ENCODE measurements at places on chromosomes 7 and 10.

GRCh38 chr7:30656006-30656957 is 26.0 kb downstream of the CRHR2 start:
- no peak for DNase-seq

GRCh38 chr7:74051193-74051592 is 23.2 kb downstream of the ELN start:
- no peak for DNase-seq

- no peak for DNase-seq
These were observed 145.0 kb upstream of the CALCR start for GRCh38 chr7:93719546-93719945.

DNA sequence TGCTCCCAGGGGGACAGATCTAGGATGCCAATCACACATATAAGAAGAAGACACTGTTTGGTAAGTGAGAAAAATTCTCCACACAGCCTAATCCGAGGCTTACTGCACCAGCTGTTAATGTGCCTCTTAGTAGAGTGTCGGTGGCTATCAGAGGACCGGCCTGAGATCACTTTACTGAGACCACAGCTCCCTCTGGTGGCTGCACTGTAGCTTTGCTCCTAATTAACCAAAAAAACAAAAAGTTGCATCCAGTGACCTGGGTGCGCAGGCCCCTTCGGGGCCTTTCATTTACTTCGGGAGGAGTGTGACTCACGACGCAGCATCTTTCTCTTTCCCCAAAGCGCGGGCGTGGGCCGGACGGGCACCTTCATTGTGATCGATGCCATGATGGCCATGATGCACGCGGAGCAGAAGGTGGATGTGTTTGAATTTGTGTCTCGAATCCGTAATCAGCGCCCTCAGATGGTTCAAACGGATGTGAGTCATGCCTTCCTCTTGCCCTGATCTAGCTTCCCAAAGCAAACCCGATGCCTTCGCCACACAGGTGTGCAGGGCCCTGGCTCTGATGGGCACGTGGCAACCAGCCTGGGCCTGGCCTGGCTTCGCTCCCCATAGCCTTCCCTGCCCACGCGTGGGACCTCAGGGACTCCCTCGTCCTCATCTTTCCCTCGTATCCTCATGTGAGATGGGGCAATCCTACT is 56.7 kb downstream of the MKI67 start:
- peak; percentile 44 for DNase-seq

GRCh38 chr10:71367271-71367670 is 29.4 kb upstream of the CDH23 start:
- no peak for DNase-seq

GRCh38 chr10:127434006-127434405 is 115.1 kb upstream of the NPS start:
- no peak for DNase-seq

DNA sequence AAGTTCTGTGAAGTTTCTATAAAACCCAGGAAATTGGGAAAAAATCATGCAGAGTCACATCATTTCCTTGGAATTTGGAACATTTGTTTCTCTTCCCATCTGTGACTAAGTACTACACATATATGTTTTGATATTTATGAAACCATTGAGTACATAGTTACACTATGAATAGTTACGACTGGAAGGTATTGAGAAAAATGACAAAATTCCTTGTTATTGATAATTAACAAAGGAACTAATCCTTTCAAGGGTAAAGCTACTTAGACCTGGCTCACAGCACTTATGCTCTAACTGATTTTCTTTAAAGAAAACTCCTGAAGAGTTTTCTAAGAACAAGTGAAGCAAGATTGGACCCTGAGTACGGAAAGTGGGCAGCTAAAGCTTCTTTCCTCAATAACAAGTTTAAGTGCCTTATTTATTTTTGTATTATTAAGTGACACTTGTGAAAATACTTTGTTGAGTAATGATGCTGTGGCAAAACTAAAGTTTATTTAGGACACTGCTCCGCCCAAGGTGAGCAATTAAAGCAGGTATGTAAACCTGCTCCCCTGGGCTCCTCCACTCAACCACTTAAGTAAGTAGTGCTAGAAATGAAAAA is 12.0 kb upstream of the GLCCI1 start:
- no peak for DNase-seq

DNA sequence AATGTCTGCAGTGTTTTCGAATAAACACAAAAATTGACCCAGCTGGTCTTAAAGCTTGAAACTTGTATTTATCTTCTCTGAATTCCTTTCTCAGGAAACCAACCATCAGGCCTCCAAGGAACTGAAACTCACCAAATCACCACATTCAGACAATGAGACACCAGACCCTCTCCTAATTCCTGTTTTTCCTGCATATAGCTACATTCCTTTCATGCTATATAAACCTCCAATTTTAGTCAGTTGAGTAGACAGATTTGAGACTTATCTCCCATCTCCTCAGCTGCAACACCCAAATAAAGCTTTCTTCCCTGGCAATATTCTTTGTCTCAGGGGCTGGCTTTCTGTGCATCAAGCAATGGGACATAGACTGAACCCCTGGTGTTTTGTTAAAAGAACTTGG is 317.0 kb downstream of the CACNA2D1 start:
- no peak for DNase-seq

- DNase-seq, result no peak
These were observed 180.3 kb upstream of the GRB10 start for GRCh38 chr7:50962962-50963374.

DNA sequence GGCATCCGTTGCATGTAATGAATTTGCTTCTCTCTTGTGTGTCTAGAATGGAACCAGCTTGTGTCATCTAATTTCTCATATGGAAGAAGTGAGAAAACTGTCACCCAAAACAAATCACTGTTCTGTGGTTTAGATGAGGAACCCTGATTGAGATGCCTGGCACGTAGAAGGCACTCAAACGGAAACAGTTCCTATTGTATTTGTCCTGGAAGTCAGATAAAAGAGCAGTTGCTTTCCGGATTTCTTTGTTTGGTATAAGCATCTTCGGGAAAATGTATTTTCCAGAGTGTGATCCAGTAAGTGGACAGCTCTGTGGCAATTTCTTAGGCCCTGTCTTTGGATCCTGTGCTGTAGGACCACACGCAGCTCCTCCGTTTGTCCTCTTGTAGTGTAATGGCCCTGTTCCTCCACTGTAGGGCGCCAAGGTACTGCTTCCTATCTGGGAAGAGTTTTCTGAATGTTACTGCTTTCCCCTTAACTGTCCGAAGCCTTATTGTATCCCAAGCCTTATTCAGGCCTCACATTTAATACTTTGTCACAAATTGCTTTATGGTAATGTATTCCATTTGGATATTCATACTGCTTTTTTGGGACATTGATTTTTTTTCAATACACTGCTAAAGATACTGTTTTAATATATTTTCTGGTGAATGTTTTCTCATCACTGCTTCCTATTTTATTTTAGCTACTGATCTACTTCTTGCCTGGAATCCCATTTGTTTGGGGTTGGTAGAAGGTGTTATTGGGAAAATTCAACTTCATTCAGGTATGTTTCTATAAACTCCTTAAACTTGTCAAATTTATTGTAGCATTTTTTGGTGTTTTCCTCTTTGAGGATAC is 24.8 kb downstream of the INPP5F start:
- peak; percentile 37 for DNase-seq

DNA sequence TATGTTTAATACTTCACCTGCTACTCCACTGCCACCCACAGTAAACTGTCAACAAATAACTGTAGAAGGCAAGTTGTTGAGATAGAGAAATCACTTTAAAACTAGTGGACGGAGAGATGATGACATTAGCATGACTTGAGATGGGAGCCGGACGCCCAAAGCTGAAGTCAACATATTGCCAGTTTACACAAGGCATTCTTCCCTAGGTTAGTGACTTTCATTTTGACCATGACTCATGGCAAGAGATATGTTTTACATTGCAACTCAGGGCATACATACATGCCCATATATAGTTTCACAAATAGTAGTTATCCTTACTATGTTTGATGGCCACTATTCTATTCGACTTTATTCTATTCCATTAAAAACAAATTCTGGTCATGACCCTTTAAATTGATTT is 296.6 kb downstream of the PLXNA4 start:
- no peak for DNase-seq

GRCh38 chr7:154287356-154287755 is 235.2 kb downstream of the DPP6 start:
- DNase-seq, result no peak

GRCh38 chr10:106775127-106775526 is 389.4 kb downstream of the SORCS1 start:
- DNase-seq, result no peak

DNA sequence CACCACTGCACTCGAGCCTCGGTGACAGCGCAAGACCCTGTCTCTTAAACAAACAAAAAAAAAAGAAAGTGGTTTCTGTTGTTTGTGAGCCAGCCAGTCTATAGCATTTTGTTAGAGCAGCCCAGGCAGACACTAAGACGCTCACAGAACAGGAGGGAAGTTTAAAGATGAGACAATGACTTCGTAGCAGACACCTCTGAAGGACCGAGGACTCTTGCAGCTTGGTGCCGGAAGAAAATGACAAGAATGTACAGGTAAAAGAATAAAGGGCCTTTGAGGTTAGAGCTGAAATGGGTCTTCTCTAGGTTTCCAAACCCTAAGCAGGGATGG is 39.7 kb downstream of the MACROH2A2 start:
- DNase-seq, result no peak

GRCh38 chr7:95996174-95996573 is 223.8 kb downstream of the DYNC1I1 start:
- no peak for DNase-seq

- DNase-seq, result no peak
These were observed 195.0 kb downstream of the MTERF1 start for GRCh38 chr7:91685544-91685943.

GRCh38 chr7:158239290-158239981 is 348.2 kb downstream of the PTPRN2 start:
- DNase-seq, result peak; percentile 8

DNA sequence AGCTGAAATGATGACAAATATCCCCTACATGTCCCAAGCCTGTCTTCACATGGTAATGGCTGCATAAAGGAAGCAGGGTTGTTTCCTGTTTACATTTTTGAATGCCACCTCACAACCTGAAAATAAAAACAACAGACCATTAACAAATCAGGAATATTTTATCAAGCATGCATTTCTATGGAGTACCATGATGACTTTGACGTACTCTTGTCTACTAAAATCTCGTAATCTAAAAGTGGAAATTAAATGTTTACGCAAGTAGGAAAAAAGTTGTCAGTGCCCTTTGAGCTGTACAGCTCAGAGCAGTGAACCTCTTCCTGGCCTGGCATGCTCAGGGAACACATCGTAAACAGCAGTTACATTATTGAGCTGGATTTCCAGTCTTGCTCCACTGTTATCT is 194.1 kb downstream of the INHBA start:
- no peak for DNase-seq

- DNase-seq, result no peak
These were observed 121.8 kb upstream of the AFAP1L2 start for GRCh38 chr10:114526126-114526503.

GRCh38 chr7:44333911-44334733 is 8.7 kb upstream of the CAMK2B start:
- no peak for DNase-seq

DNA sequence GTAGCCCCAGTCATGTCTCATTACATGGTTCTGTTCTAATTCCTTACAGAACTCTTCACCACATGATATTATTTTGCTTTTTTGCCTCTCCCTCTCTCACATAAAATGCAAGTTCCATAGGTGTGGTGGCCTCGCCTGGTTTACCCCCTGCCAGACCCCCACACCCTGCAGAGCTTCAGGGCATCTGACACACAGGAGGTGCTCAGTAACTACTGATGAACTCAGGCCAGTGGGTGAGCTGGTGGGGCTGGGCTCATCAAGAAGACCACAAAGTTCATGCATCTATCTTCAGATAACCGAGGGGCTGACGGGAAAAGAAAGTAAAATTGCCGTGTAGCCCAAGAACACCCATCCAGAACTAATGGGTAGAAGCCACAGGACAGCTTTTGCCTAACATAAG is 253.1 kb downstream of the GRID1 start:
- DNase-seq, result no peak

- no peak for DNase-seq
These were observed 259.7 kb upstream of the HABP2 start for GRCh38 chr10:113293167-113293566.

DNA sequence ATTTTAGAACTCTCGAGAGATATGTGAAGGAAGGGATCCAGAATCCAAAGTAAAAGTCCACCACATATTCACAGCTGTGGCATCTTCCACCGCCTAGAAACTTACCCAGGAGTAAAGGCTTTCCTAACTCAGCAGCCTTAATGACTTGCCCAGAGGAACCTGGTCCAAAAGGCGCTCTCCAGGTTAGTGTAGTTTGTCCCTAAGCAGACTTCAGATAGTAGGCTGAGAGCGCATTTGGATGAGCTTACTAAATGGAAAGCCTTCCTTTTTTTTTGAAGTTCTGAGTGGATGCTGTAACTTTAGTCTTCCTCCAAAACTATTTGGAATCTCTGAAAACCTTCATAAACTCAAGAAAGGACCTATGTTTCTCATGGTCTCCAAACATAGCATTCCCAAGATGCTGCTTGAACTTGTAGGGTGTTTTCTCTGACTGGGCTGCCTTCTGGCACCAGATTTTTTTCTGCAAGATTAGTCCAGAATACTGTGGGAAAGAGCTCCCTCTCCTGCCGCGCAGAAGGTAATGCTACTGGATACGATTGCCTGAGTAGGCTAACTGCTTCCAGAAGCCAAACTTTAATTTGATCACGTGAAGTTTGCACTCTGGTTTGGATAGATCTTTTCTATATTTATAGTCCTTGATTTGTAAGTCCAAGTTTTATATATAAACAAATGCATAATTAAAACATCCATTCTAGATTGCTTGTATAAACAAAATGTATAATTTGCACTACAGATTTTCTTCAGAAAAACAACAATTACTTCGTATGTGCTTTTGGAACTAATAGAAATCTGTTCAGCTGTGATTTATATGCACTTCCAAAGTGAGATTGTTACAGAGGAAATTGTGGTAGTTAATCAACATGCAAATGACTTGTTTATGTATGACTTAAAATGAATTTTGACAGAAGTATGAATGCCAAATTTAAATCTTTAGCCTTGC is 19.6 kb upstream of the GPR37 start:
- DNase-seq, result no peak

GRCh38 chr7:118330388-118330787 is 105.9 kb downstream of the ANKRD7 start:
- DNase-seq, result no peak

DNA sequence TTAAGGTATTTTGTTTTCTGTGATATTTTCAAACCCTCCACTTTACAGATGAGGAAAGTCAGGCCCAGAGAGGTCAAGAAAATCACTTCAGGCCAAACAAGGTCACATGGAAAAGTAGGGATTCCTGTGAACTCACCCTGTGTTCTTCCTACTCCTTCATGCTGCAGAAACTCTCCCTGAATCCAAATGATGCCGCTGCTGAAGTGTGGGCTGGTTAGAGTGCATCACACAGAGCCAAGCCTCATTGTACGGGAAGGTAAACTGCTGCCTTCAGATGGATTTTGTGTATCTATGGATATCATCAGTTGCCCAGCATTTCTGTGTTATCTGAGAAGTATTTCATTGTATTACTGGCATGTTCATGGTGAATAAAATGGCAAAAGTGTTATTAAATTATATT is 75.4 kb downstream of the NRG3 start:
- no peak for DNase-seq

- no peak for DNase-seq
These were observed 5.3 kb upstream of the ACHE start for GRCh38 chr7:100900978-100901377.

- DNase-seq, result no peak
These were observed 582.4 kb downstream of the SUGCT start for GRCh38 chr7:40717242-40717641.

Measured in CMK (cell line).